Fibroblast of the conjunctiva (primary cell): ENCODE measurements at places on chromosomes 12 and 14.

DNA sequence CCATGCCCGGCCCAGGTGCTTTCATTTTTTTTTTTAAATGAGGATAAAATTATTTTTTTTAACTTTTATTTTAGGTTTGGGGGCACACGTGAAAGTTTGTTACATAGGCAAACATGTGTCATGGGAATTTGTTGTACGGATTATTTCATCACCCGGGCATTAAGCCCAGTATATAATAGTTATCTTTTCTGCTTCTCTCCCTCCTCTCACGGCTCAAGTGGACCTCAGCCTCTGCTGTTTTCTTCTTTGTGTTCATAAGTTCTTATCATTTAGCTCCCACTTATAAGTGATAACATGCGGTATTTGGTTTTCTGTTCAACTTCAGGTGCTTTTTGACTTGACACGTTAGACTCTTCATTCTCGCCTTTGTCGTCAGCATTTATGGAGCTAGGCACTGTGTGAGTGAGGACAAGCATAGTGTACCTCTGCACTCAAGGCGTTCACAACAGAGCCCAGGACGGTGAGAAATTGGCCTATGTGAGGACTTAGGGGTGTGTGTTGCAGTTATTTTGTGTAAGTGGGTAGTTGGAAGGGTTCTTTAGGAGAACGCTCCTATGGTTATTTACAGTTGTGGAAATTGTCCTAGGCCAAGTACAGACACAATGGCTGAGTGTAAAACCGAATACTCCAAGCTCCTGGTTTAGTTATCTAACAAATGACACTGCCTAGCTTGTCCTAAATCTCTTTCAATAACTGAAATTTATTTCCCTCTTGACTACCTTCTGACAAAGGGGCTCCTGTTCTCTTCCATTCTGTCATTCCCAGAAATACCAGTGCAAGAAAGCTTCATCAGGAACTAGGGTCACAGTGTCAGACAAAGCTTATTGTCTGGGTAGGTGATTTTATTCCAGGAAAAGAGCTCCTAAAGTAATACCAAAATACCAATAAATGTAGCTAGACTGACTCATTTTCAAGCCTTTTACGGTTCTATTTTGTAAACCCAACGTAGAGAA, 200.5 kb upstream of the PRICKLE1 start:
- DNase-seq = no peak

DNA sequence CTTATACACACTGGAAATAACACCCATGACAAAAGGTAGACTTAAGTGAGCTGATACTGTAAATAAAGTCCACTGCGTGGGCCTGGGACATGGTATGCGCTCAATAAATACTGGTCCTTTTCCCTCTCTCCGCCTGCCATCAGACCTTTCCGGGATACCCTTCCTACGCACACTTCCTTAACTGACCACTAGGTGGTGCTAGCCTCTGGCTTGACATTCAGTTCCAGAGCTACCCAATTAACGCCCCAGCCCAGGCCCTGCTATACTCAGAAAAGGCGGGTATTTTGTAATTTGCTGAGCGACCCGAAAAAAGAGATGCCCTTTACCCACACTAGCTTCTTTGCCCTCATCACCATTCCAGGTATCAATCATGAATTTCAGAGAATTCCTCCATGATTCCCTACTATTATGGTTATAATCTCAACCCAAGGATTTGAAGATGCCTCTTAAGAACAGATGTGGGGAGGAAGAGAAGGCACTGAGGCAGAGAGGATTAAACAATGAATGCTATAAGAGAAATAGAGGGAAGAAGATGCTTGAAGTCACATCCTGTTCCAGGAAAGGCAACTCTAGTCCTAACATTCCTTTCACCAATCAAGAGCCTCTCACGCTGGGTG, 3.9 kb upstream of the LRP1 start:
- DNase-seq = no peak

GRCh38 chr12:4910502-4911315, 1.0 kb downstream of the KCNA1 start:
- no peak for DNase-seq

GRCh38 chr12:107435072-107435471, 250.5 kb upstream of the PWP1 start:
- no peak for DNase-seq

DNA sequence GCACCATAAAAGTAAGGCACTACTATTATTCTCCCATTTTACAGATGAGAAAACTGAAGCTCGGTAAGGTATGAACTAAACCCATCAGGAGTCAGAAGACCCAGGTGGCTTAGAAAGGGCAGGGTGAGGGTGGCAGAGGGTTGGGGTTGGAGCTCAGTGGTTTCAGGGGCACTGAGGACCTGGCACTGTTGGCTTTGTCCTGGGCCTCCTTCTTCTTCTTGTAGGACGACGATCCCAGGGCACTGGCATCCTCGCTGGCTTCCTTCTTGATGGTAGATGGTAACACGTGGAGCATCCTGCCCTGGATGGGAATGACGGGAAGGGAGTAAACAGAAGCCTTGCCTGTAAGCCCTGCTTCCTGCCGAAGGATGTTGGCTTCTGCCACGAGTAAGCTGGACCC, 19.9 kb downstream of the RBM19 start:
- DNase-seq = no peak

GRCh38 chr12:130669797-130670196, 46.3 kb downstream of the RIMBP2 start:
- no peak for DNase-seq

DNA sequence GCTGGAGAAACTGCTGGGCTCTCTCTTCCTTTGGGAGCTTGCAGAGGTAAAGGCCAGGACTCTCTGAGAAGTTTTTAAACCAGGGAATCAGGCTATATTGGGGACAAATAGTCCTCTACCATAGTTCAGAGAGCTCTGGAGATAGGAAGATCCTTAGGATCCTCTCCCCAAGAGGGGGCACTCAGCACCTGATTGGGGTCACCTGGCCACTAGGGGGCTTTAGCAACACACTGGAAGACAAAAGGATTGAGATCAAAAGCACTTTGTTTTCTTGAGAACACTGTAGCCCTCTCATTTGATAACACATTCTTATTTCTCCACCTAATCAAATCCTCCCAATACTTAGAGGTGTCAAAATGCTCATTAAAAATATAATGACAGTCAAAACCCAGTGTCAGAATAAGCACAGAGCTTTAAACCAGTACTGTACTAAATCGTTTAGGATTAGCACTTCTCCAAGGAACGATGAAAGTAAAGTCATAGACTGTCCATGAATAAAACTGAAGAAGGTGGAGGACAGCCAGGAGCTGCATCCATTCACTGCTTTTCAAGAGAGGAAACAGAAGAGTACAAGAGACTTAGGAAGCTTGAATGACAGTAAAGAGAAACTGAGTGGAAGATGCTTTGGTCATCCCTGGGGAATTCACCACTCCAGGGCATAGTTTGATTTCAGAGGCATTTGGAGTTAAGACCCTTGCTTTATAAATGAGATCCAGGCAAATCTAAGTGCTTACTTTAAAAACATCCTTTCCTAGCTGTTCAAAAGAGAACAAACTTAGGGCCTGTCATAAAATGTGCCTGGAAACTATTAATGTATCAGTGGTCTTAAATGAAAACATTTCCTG, 26.5 kb downstream of the BMP4 start:
- DNase-seq = no peak

- DNase-seq = no peak
Measured at GRCh38 chr12:109555431-109556315, 17.6 kb downstream of the MMAB start.

DNA sequence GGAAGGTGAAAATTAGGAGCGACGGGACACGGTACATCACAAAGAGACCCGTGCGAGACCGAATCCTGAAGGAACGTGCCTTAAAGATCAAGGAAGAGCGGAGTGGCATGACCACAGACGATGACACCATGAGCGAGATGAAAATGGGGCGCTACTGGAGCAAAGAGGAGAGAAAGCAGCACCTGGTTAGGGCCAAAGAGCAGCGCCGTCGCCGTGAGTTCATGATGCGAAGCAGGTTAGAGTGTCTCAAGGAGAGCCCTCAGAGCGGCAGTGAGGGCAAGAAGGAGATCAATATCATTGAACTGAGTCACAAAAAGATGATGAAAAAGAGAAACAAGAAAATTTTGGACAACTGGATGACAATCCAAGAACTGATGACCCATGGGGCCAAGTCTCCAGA, 385.3 kb downstream of the PDZRN4 start:
- no peak for DNase-seq

- no peak for DNase-seq
Measured at GRCh38 chr14:72883961-72884360, 9.9 kb downstream of the DPF3 start.

GRCh38 chr12:112900298-112901145, 6.2 kb upstream of the OAS1 start:
- DNase-seq = peak; percentile 14

GRCh38 chr12:111570084-111570961, 28.8 kb downstream of the ATXN2 start:
- DNase-seq = peak; percentile 30

DNA sequence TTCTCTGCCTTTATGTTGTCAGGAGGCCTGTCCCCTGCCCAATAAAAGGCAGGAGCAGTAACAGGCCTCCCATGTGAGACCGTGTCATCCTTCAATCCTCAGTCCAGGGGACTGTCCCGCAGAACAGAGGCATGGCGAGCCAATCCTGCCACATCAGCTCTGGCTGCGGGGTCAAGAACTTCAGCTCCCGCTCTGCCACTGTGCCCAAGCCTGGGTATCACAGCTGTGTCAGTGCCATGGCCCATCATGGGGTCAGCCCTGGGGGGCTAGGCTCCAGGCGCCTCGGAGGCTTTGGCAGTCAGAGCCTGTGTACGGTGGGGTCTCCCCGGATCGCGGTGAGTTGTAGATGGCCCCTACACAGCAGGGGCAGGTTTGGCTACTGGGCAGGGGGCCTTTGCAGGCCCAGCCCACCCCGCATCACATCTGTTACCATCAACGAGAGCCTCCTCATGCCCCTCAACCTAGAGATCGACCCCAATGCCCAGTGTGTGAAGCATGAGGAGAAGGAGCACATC, 19.9 kb upstream of the KRT83 start:
- no peak for DNase-seq

GRCh38 chr12:53042607-53043454, 7.0 kb upstream of the TNS2 start:
- no peak for DNase-seq

- DNase-seq = no peak
Measured at GRCh38 chr14:77543637-77544334, 45.2 kb upstream of the ISM2 start.

DNA sequence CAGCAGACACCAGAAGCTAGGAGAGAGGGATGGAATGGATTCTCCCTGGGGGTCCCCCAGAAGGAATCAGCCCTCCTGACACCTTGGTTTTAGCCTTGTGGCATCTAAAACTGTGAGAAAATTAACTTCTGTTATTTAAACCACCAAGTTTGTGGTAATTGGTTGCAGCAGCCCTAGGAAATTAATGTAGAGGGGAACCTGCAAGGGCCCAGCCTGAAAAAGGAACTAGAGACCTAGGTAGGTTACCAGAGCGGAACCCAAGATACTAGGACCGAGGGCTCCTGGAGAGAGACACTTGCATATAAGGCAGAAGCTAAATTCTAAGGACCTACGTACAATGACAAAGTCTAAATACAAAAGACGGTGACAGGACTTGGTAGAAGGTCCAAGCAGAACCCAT, 8.1 kb upstream of the DENND5B start:
- DNase-seq = no peak

GRCh38 chr12:76259106-76259505, 89.1 kb downstream of the BBS10 start:
- DNase-seq = no peak

- DNase-seq = no peak
Measured at GRCh38 chr12:53210843-53211242, 3.8 kb upstream of the ITGB7 start.

GRCh38 chr14:91354221-91354916, 63.3 kb downstream of the CCDC88C start:
- no peak for DNase-seq

- no peak for DNase-seq
Measured at GRCh38 chr12:53530920-53531319, 23.6 kb upstream of the NPFF start.

- DNase-seq = no peak
Measured at GRCh38 chr14:52059649-52060048, 9.2 kb downstream of the NID2 start.

GRCh38 chr14:49160983-49161382, 425.2 kb downstream of the RPS29 start:
- no peak for DNase-seq

DNA sequence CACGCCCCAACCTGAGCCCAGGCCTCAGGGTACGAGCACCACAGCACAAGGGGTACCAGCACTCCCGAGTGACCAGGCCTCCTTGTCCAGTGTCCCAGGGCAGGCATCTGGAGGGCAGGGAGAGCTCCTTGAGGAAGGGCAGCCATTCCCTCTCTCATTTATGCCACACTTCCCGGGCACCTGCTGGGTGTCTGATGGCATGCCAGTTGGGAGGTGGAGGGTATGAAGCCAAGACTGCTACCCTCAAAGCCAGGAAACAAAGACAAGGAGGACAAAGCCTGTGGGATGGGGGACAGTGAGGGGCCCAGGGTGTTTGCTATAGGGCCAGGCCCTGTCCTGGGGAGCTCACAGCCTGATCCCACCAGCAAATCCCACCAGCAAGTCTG, 45.6 kb downstream of the CCDC88C start:
- DNase-seq = no peak

DNA sequence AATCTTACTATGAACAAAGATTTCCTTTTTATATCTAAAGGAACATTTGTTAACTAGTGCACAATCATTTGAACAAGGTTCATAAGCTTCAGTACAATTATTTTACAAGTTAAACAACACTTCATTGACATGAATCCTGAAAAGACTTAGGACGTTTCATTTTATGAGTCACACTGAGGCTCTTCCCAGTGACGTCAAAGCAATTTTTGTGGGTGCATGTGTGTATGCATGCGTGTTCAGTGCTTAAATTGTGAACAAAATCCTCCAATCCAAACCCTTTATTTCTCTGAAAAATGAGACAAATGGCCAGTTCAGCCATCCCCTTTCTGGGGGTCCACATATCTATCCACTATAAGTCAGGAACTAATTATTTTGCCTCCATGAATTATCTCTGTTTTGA, 2.9 kb downstream of the LMNTD1 start:
- DNase-seq = no peak

- peak; percentile 34 for DNase-seq
Measured at GRCh38 chr14:60085085-60085484, 6.6 kb upstream of the PCNX4 start.

DNA sequence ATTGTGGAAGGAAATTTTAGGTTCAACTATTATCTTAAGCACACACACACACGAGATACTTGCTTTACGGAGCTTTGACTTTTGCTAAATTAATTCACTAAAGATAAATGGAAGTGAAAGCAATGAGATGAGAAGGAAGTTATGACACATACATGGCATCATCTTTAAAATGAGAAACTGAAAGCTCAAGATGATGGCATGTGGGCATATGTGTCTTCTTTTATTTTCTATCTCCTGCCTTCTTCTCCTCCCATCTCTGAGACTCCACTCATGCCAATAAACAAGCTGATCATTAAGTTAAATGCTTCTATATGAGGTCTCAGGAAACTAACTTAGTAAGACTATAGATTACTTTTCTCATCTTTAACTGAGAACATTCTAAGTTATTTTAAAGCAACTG, 216.7 kb downstream of the MED13L start:
- no peak for DNase-seq

- DNase-seq = no peak
Measured at GRCh38 chr12:89538897-89539296, 13.1 kb upstream of the POC1B start.
